RWPE1 (cell line): ENCODE measurements at places on chromosomes 5 and 9.

DNA sequence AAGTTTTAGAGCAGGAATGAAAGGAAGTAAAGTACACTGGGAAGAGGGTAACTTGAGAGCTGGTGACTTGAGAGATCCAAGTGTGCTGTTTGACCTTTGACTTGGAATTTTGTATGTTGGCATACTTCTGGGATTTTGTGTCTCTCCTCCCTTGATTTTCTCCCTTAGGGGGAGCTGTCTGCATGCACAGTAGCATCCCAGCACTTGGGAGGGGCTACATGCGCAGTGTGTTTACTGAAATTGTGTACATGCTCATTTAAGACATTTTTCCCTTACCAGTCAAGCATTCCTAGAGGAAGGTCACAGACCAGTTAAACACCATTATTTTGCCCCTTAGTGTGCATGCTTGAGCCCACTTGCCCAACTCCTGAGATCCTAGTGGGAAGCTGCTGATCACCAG is 120.1 kb downstream of the ZNF622 start:
- DNase-seq: no peak

GRCh38 chr9:74379718-74380117 is 117.4 kb upstream of the RORB start:
- peak; percentile 33 for DNase-seq

DNA sequence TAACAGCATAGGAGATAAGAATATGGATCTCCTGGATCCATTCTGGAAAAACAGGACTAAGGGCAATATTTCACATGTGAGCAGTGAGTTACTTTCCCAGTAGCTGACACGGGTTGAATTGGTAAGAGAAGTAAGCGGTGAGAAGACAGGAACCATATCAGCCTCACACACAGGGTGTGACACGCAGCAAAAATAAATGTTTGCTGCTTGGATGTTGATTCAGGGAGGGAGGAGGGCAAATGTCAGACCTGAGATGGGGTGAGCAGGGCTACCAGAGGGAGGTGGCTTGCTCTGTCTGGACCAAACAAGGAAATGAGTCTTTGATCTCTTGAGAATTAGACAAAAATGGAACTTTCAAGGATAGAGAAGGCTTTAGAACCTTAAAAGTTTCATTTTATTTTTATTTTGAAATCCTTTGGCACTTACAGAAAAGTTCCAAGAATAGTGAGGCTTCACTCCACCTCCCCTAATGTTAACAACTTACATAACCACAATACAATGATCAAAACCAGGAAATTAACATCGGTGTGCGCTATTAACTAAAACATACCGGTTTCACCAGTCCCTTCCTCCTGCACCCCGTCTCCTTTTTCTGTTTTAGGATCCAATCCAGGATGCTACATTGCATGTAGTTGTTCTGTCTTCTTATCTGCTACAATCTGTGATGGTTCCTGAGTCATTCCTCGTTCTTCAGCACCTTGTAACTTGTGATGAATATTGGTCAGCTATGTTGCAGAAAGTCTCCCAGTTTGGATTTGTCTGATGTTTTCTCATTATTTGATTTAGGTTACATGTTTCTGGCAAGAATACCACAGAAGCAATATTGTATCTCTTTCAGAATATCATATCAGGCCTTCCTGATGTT is 20.5 kb upstream of the ARHGEF28 start:
- DNase-seq: no peak

DNA sequence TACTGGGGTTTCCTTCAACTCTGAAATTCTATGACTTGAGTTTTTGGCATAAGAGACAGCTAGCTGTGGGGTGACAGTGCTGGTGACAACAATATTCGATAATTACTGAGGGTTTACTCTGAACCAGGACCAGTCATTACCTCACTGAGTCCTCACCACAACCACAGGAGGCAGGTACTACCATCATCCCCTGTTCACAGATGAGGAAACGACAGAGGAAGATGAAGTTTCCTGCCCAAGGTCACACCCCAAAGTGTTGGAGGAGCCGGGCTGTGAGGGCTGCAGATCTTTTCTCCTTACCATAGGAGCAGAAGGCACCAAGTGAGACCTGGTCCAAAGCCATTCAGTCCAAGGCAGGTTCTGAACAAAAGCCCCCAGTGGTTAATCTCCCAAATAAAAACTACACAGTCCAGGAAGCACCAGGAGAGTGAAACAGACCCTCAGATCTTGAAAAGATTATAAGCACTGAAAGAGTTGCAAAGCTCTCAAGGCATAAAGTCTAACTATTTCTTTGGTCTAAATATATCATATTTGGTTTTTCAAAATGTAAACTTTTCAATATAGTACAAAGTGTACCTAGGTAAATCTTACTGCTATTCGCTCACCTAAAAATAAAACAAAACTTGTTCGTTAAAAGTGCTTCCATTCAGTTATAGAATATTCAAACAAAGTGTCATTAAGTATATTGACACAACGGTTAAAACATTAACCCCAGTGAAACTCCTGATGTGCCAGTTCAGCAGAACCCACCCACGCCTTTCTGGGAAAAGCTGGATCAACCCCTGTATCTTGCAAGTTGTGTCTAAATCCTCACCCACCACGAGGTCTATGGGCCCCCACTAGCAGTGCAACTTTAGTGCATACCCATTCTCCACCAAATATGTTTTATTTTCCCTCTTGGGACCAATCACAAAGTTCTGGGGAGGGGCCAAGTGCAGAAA is 82.6 kb upstream of the EQTN start:
- no peak for DNase-seq
